ENCODE measurements at places on chromosomes 7 and 10.

DNA sequence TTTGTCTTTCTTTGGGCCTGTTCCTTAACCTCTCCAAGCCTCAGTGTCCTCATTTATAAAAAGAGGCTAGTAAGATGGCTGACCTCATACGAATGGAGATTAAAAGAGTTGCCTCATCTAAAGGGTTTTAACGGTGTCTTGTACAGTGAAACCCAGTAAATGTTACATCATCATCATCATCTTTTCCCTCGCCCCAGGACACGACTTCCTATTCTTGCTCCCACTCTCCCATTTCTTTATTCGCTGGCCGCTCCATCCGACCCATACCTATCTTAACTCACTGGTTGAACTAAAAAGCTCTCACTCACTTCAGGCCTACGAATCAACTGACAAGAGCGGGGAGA, 554 bp downstream of the FRA10AC1 start:
- DNase-seq = no peak

DNA sequence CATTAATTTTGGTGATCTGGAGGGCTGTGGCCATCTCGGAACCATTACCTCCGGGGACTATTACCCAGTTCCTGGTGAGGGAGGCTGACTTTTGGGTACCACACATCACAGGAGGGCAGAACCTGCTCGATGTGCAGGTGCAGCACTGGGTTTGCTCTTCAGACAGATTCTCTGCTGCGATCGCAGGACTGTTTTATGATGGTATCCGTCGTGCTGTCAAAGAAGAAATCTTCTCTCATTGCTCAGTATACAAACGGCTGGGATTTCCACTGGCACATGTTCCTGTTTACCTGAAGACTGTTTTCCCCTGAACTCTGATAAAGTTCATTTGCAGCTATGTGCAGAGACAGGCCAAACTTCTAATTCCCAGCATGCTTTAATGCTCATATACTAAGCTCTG, 27.2 kb upstream of the SHH start:
- no peak for DNase-seq

GRCh38 chr10:122152544-122152943, 118.6 kb upstream of the BTBD16 start:
- no peak for DNase-seq

- no peak for DNase-seq
These were observed 2.3 kb downstream of the GSDME start for GRCh38 chr7:24754906-24755506.

DNA sequence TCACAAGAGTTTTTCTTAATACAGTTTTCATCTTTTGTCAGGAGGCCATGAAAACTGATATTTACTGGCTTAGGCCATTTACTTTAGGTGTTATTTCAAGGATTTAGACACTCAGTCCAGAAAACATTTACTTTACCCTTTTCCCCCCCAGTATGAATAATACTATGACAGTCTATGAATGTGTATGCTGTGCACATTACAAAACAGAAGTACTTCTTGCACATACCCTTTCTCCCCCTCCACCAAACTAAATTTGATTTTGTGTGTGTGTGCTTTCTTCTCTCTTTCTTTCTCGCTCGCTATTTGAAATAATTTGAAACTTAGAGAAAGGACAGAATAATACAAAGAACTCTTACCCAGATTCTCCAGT, 41.3 kb downstream of the RBM33 start:
- DNase-seq = no peak

DNA sequence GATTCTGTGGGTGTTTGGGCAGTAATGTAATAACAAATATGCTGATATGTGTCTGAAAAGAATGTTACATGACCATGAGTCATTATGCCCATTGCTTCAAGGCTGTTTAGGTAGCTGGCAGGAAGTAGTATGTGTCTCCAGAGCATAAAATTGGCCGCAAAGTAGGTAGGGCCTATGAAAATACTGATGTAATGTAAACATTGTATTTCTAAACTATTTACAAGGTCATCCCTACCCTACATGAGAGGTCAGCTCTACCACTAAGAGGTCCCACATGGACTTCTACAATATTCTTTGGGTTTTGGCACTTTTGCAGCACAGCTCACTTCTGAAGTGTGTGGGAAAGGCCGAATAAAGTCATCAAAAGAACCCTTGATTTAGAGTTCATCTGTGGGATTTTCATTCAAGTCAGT, 301.9 kb downstream of the AHR start:
- peak; percentile 90 for DNase-seq

GRCh38 chr10:128881086-128881485, 586.0 kb upstream of the MGMT start:
- no peak for DNase-seq

- no peak for DNase-seq
These were observed 148.7 kb downstream of the C7orf25 start for GRCh38 chr7:42763137-42763551.

- no peak for DNase-seq
These were observed 168.5 kb downstream of the TEX36 start for GRCh38 chr10:125514206-125515162.

DNA sequence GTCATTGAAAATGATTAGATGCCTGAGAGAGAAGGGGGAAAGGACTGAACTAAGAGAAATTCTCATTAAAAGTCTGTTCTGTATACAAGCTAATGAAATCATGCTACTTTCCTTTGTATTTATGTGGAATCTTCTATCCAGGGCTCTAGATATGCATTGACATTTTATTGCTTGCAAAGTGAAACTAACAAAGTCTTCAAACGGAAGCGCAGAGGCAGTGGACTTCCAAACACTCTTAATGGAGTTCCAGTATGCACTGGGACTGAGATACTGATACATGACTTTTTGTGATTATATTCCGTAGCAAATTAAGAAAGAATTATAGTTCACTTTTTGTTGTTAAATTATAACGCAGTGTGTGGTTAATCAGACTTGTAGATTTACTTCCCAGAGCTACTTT, 166.8 kb upstream of the TBX20 start:
- DNase-seq = no peak

GRCh38 chr10:79137826-79138225, 69.1 kb downstream of the ZMIZ1 start:
- DNase-seq = no peak

DNA sequence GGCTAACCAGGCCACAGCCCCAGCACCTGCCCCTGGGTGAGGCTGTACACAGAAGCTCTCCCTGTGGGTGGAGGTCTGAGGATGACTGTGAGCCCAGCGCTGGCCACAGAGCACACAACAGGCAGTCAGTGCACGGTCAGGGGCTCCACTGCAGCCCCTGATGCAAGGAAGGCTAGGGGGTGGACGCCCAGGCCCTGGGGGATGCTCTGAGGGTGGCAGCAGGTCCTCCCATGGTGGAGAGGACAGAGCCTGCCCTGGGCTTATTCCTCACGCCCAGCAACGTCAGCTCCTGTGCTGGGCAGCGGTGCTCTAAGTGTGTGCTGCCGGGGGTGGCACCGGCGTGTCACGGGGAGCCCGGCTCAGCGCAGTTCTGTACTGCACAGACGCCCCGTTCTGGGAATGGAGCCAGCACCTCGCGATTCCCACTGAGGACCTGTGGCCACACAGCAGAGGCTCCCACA, 223.2 kb downstream of the MAD1L1 start:
- DNase-seq = no peak

- no peak for DNase-seq
These were observed 25.7 kb upstream of the ENTPD1 start for GRCh38 chr10:95730233-95730632.

- DNase-seq = no peak
These were observed 37.8 kb upstream of the GARS1 start for GRCh38 chr7:30556840-30557239.

GRCh38 chr7:43584195-43584586, 1.3 kb downstream of the STK17A start:
- DNase-seq = peak; percentile 72

DNA sequence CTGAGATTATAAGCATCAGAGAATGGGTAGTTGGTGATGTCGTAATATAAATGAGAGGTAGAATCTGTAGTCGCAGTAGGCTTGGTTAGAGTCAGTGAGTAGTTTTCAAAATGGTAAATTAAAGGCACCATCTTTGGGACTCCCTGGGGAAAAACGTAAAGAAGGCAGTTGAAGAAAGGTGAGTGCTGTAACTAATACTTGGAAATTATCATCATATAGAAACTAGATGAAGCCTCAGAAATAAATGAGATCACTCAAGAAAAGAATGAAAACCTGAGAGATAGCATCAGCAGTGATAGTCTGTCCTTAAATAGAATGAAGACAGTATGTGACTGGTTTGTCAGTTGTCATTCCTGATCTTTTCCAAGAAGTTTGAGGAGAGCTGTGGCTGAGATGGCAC, 23.8 kb downstream of the PALS2 start:
- no peak for DNase-seq

- peak; percentile 69 for DNase-seq
These were observed 1.2 kb downstream of the FLNC start for GRCh38 chr7:128831178-128831993.

GRCh38 chr7:70512144-70512543, 619.8 kb upstream of the GALNT17 start:
- DNase-seq = no peak

DNA sequence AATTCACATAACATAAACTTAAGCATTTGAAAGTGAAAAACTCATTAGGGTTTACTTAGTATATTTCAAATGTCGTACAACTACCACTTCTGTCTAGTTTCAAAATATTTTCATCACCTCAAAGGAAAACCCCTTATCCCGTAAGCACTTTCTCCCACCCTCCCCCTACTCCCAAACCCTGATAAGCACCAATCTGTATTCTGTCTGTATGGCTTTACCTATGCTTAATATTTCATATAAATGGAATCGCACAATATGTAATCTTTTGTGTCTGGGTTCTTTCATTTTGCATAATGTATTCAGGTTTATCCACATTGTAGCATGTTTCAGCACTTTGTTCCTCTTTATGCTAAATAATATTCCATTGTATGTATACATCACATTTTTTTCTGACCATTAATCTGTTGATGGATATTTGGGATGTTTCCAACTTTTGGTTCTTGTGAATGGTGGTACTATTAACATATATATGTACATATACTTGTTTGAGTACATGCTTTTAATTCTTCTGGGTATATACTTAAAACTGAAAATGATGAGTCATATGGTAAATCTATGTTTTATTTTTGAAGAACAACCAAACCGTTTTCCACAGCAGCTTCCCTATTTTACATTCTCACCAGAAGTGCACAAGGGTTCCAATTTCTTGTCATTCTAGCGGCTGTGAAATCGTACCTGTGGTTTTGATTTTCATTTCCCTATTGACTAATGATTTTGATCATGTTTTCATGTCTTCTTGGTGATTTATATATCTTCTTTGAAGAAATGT, 6.2 kb upstream of the STARD3NL start:
- no peak for DNase-seq

GRCh38 chr10:84907461-84908009, 579.1 kb downstream of the CCSER2 start:
- no peak for DNase-seq

- no peak for DNase-seq
These were observed 37.9 kb downstream of the PRPF18 start for GRCh38 chr10:13624630-13625029.
